ENCODE measurements at places on chromosomes 7 and 10.

- DNase-seq: no peak
Observed at GRCh38 chr10:69326692-69327091, 48.4 kb downstream of the HK1 start.

DNA sequence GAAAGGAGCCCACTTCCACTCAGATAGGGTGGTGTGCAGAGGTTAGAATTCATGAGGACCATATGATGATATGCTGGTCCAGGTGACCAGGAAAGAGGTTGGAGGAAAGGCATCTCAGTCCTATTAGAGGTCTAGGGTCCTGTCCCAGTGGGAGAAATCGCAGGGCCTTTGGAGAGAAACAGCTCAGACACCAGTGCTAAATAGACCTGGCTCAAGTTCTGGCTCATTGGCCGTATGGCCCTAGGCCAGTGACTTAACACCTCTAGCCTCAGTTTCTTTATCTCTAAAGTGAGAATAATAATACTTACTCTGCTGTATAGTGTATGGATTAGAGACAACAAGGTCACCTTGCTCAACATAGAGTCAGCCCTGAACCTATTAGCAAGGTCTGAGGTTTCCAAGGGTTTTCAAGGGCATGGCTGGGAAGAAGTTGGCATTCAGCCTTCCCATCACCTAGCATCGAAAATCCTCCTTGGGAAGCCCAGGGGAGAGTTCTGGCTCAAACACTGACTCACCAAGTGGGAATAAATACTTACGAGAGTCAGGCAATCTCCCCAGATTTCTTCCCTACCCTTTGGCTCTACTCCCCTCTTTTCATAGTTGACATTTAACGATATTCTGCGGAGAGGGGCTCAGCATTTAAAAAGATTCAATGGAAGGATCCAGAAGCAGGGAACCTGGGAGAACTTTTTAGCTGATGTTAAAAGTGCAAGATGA is 473.1 kb upstream of the PODXL start:
- no peak for DNase-seq

GRCh38 chr7:30502470-30503251 is 2.0 kb downstream of the GGCT start:
- no peak for DNase-seq

DNA sequence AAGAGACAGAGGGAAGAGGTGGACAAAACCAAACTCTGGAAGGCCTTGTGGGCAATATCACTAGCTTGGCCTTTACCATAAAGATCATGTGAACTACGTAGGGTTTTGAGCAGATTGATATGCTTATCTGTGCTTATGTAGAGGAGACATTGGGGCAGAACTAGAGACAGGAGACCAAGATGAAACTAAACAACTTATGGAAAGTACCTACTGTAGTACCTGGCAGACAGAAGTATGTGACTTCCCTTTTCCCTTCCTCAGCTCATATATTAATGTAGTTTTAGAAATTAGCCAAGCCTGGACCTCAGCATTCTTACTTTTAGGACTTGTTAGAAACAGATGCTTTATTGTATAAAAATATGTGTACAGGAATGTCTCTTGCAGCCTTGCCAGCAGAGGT is 14.0 kb upstream of the IL6 start:
- no peak for DNase-seq

DNA sequence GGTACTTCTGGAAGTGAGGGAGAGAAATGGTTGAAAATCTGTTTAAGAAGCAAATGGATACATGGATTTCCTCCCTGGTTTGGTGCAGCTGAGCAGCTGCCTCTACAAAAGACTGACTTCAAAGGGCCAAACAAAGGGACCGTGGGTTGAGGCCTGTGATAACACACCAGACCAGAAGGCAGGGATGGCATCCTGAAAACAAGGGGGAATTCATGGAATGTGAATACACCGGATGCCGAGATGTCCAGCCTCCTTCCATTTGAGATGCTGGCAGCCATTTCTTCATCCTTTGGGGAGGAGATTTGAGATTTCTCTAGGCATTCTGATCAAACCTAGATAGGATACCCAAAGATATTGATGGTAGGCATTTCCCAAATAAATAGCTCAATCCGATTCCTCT is 36.9 kb downstream of the TAF3 start:
- no peak for DNase-seq

DNA sequence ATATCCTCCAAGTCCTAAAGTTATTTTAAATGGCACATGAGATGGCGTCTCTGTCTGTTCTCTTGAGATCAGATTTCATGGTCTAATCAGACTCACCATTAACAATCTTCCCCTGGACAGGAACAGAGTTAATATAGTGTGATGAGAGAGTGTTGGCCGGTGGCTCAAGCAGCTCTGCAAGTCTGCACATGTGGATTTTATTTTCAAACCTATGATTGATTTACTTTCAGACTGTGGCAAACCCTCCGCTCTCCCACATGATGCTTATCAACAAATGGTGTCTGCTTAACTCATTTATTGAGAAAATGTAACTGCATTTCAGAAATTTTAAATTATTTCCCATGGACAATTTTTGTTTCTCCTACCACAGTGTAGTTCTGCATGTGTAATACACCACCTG is 46.5 kb upstream of the HGF start:
- no peak for DNase-seq

- DNase-seq: no peak
Observed at GRCh38 chr7:40824461-40824860, 689.7 kb downstream of the SUGCT start.

- DNase-seq: no peak
Observed at GRCh38 chr7:154424350-154424749, 372.2 kb downstream of the DPP6 start.

GRCh38 chr7:40058636-40059035 is 75.8 kb downstream of the MPLKIP start:
- no peak for DNase-seq

DNA sequence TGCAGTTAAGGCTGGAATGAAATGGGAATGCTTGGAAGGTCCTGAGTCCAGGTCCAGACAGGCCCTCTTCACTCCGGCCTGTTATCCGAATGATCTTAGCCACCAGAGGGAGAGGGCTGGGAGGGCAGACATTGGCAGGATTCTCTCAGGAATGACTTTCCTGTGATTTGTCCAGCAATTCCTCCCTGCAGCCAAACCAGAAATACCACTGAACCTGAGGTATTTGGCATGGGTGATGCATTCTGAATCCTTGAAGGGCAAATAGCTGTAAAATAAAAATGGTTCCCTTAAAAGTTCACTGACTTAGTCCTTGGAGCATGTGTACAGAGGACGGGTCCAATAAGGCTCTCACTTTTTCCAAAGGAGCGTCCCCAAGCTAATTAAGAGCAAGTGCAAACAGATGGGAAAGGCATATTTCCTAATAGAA is 77.5 kb upstream of the HABP2 start:
- no peak for DNase-seq

GRCh38 chr10:113765910-113766309 is 14.4 kb downstream of the PLEKHS1 start:
- no peak for DNase-seq

DNA sequence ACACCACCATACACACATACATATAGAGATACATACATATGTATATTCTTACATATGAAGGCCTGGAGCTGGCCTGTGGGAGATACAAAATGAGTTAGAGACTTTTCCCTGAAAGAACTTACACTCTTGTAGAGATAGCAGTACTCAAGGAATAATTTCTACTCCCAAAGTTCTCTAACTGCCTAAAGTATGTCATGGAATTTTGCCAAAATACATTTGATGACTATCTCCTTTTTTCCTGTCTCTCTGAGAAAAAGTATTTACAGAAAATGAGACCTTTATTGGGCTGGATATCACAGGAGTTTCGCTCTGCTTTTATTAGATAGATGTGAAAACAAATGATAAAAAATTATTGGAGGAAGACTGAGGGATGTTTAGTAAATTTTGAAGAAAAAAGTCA is 220.1 kb downstream of the POU6F2 start:
- DNase-seq: no peak

- no peak for DNase-seq
Observed at GRCh38 chr7:45037876-45038275, 37.9 kb downstream of the CCM2 start.

All from KG1 (cell line).